ENCODE measurements at places on chromosomes 1 and 21.
A peak's percentile ranks its signal among the peaks of the same experiment; 100 is the strongest.

DNA sequence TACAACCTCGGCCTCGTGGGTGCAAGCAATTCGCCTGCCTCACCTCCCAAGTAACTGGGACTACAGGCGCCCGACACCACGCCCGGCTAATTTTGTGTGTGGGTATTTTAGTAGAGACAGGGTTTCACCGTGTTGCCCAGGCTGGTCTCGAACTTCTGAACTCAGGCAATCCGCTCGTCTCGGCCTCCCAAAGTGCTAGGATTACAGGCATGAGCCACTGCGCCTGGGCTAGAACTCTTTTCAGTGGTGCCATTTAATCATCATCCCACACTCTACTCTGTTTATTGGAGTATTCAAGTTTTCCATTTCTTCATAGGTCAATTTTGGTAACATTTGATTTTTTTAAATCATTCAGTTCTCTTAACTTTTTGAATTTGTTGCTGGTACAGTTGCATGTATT is 101.3 kb downstream of the DHRS3 start:
- DNase-seq, result no peak

DNA sequence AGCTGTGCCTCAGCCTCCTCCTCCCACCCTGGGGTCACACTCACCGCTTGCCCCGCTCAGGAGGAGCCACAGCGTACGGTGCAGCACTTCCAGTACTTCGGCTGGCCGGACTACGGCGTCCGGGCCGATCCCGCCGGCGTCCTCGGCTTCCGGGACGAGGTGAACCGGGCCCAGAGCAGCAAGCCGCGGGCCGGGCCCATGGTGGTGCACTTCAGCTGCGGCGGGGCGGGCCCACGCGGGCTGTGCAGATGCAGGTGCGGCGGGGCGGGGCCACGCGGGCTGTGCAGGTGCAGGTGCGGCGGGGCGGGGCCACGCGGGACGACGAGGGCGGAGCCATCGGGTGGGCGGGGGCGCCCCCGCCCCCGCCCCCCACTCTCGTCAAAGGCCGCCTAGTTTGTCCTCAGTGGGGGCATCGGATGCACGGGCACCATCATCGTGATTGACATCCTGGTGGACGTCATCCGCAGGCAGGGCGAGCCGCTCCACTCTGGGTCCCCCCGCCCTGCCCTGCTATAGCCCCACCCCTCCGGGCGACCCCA is 5.5 kb downstream of the RNF223 start:
- no peak for DNase-seq

DNA sequence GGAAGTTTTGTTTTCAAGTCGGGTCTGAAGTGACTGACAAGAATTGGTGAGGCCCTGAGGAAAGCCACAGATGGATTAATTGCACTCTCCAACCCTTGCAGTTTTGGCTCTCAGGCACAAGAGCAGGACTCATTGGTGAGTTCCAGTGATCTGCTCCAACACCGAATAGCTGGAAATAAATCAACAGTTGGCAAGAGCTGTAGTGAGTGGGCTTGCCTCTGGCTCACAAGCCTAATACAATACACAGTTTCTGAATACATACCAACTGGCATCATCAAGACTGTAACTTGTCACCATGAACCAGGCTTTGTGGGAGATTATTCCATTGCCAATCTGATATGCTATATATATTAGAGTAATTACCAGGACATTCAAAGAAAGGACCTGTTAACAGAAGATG is 131.6 kb downstream of the GRIK1 start:
- DNase-seq, result no peak

GRCh38 chr1:94805912-94806311 is 14.2 kb upstream of the SLC44A3 start:
- peak; percentile 3 for DNase-seq

- DNase-seq, result no peak
Measured at GRCh38 chr1:19348441-19349198, 36.5 kb downstream of the SLC66A1 start.

DNA sequence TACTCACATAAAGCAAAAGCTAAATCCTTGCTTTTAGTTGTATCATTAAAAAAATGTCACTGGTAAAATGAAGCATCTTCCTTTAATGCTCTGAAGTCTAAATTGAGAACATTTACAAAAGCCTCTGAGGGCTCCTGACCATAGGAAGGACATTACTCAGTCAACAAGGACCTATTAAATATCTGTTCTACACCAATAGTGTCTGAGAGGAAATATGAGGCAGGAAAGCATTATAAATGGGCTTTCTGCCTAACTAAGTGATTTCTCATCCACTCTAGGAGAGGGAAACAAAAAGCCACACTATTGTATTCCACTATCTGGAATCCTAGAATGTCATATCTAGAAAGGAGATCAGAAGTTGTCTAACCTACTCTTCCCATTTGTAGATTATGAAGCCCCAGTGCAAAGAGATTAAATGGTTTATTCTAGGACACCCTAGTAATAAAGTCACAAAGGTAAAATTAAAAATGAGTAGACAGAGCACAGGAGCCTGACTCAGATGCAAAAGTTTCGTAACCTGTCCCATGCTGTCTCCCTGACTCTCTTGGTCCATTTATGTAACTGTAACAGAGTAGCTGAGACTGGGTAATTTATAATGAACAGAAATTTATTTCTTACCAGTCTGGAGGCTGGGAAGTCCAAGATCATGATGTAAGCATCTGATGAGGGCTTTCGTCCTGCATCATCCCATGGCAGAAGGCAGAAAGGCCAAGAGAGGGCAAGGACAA is 17.6 kb downstream of the RGS1 start:
- no peak for DNase-seq

- no peak for DNase-seq
Measured at GRCh38 chr1:37721565-37721964, 29.2 kb downstream of the CDCA8 start.

GRCh38 chr1:46942086-46942485 is 810 bp upstream of the CYP4A11 start:
- DNase-seq, result no peak
